ENCODE measurements at places on chromosomes 2 and 18.

DNA sequence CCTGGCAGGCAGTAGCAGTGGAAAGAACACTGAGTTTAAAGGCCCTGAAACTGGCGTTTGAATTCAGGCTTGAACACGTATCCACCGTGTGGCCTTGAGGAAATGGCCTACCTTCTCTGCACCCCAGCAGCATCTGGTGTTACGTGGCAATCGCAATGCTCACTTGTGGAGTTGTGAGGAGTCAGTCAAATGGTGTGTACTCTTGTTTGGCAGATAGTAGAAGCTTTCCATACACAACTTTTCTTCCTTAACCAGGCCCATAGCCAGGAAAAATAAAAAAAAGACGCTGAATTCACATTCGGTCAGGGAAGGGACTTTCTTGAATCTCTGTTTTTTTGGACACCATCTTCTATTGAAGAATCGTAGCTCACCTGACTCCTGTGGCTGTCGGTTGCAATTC, 1101.5 kb upstream of the KLHL29 start:
- DNase-seq, result no peak

GRCh38 chr2:58756336-58756735, 515.2 kb upstream of the FANCL start:
- DNase-seq, result no peak

DNA sequence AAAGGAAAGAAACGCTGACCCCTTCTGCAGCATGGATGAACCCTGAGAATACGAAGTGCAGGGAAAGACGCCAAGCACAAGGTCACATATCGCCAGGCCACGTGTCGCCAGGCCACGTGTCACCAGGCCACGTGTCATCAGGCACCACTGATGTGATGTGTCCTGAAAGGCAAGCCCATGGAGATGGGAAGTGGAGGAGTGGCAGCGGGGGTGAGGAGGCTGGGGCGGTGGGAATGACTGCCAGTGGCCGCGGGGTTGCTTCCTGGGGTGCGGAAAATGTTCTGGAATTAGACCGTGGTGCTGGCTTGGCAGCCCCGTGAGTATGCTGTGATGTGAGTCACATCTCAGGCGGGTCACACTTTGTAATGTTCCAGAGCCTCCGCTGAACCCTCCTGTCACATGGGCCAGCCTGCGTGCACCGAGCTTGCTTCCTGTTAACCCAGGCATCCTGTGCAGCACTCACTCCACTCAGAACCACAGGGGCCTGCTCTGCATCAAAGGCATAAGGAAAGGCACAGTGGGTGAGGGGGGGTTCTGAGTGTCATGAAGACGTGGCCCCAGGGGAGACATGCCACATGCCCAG, 39.0 kb downstream of the SLC66A2 start:
- DNase-seq, result no peak

DNA sequence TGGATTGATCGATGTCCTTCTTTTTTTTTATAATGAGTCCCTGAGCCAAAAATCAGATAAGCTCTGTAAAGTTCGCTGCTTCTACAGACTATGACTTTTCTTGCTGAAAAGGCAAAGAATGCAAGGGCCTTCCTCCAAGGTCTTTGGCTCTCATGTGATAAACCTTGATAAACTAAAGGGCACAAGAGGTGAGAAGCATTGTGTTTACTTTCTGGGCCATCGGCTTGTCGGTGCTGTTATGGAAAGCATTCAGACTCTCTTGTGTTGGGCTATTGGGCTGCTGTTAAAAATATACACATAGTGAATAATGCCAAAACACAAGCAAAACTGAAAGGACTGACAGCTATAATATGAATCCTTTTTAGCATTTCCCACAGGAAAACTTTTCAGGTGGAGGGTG, 472.4 kb upstream of the SPHKAP start:
- no peak for DNase-seq

DNA sequence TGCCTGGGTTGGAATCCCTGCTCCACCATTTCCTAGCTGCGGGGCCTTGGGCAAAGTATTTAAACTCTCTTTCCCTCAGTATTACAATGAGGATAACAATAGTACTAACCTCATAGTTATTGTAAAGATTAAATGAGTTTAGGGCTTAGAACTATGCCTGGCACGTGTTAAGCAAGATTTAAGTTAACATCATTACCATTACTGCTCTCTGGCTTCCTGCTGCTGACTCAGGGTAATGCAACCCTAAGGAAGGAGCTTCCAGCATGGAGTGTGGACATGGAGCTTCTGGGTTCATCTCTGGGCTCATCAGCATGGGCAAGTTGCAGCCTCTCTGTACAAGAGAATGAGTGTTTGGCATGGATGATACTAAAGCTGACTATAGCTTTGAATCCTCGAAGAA, 374.2 kb upstream of the MAP2 start:
- DNase-seq, result no peak

DNA sequence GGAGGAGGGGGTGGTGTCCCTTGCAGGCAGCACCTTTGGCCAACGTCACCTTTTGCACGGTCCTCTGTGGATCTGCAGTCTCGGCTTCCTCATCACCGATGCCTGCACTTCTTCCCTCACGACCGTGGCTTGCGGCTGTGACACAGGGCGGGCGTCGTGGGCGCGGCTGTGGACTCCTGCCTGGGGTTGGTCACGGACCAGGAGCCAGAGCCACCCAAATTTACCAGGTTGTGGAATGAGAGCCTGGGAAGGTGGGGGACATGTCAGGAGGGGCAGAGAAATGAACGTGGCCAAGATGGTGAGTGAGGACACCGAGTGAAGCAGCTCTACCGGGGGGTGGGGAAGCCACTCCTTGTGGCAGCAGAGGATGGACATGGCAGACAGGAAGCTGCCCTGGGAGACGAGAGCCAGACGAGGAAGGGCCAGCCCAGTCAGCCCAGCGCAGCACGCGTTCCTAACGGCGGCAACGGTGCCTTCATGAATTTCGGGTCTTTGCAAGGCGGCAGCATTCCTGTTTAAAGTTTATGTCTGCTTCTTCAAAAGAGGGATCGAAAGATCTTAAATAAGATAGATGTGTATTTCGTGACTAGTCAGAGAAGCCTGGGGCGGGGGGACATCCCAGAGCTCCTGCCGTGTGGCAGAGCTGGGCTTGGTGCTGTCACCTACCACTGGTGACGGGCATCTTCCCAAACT, 84.2 kb downstream of the LRRFIP1 start:
- no peak for DNase-seq

DNA sequence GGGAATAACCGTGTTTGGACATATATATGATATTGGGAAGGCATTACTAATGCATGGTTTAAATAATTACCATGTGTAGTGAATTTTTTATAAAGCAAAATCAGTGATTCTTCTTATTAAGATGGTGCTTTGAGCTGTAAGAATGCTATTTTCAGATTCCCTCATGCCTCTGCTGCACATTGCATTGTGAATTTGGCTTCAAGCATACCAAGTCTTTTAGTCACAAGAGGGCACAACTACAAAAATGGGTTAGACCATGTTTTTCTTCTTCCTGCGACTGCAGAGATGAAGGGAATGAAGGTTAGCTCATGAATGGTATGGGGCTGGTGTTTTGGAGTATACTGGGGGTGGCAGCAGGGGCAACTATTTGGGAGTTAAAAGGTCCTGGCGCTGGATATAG, 320.1 kb downstream of the SLC4A3 start:
- DNase-seq, result no peak

DNA sequence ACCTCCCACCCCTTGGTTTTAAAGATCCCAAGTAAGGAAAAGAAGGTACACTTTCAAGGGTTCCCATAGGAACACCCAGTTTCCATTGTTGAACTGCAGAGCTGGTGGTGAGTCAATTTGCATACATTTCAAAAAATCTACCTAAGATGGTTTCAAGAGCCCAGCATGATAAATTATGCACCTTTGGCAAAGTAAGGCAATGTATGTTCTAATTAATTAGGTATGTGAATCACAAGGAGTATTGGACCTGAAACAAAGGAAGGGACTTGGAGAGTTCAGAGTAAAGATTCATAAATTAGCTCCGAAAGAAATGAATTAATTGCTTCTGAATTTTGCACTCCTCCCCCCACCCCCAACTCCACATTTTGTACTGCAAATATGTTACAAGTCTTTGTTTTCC, 459.7 kb downstream of the LRATD1 start:
- DNase-seq, result no peak
